ENCODE measurements at places on chromosomes 7 and 10. TPM values are rescaled to one million over a fixed set of nuclear protein-coding genes. Genes with fewer than 3 reads are reported as not detected.
A peak's percentile ranks its signal among the peaks of the same experiment; 100 is the strongest.

The IDI2 gene
- total RNA-seq = not detected

The ZNF775 gene
- total RNA-seq = 7.7 TPM

The UCMA gene
- not detected for total RNA-seq

The DCLRE1A gene
- 13.3 TPM for total RNA-seq

The ADARB2 gene
- total RNA-seq = 0.99 TPM

The HYAL4 gene
- total RNA-seq = not detected

- DNase-seq = peak; percentile 62
Measured at GRCh38 chr10:35127289-35127891, 744 bp downstream of the CREM start.

- no peak for DNase-seq
Measured at GRCh38 chr7:51973939-51974338, 657.3 kb upstream of the COBL start.

DNA sequence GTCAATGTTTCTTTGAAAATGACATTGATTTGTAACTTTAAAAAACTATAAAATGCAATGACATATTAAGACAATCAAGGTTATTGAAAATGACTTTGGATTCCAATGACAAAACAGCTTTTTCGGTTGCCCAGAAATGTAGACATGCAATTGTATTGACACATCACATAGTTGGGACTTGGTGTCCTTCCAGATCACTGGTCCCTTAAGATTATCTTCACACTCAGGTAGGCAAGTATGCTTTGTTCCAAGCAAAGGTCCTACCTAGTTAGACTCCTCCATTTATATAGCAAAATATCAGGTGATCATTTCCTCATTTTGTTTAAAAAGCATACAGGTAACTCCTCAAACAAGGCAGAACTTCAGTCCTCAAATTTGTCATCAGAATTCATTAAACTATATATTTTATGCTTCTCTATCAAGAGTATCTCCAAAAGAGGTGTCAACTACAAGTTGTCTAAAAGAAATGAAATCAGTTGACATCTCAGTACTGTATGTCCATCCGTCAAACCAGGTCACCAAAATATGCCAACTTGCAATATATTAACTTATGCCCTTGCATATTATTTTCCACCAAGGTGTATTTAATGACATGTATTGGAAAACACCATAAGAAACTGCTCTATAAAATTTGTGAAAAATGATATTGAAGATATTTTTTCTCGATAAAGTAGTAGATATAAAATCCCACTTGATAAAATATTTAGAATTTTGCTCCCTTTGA lies 64.6 kb downstream of the TSPAN12 start:
- DNase-seq = no peak

- no peak for DNase-seq
Measured at GRCh38 chr7:73746378-73746777, 7.8 kb upstream of the ABHD11 start.
